Stimulated activated CD4-positive, alpha-beta T cell treated with anti-CD3 and anti-CD28 coated beads, TNF-alpha, amount 100 ng/mL, for 1 hour (primary cell): ENCODE measurements at places on chromosomes 2 and 18.

- DNase-seq: no peak
Observed at GRCh38 chr2:74481961-74482800, 617 bp downstream of the CCDC142 start.

DNA sequence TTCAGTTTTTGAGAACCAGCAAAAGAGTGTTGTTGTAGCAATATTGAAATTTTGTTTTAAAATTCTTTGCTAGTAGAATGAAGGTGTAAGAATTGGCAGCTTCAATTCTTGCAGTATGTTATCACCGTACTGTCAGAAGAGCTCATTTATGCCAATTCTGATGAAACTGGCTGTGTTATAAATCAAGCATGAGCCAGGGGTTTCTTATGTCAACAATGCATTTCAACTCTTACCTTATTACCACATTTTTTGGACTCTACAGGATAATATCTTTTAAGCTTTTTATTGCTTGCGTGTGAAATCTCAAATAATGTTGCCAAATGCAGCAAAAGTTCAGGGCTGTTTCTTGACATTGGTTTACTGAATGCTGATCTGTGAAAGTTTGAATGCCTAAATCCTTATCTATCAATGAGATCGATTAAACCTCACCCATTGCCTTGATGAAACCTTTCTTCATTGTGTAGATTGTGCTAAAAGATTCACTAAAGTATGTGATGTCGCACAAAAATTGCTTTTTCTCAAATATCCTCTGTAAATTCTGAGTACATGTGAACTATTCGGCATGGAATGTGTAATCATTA lies 1389.3 kb upstream of the ZEB2 start:
- DNase-seq: no peak

GRCh38 chr2:117832905-117833613 lies 18.6 kb downstream of the DDX18 start:
- no peak for DNase-seq

DNA sequence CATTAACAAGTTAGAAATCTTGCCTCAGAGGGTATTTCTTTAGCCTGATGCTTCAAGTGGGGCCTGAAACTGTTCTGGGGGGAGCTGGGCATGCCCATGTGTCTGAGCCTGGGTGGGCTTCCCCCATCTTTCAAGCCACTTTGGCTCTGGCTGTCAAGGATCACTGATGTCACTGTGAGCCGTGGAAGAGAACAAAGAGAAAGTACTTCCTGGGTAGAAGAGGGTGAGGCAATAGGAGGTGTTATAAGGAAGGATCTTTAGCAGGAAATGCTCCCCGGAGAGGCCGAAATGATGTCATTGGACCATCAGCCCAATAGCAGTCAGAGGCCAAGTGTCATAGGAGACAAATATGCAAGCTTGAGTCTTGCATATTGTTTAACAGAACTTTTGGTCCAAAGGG lies 228.4 kb upstream of the MEX3C start:
- DNase-seq: no peak

- DNase-seq: no peak
Observed at GRCh38 chr2:230134496-230135129, 65.9 kb upstream of the SLC16A14 start.

DNA sequence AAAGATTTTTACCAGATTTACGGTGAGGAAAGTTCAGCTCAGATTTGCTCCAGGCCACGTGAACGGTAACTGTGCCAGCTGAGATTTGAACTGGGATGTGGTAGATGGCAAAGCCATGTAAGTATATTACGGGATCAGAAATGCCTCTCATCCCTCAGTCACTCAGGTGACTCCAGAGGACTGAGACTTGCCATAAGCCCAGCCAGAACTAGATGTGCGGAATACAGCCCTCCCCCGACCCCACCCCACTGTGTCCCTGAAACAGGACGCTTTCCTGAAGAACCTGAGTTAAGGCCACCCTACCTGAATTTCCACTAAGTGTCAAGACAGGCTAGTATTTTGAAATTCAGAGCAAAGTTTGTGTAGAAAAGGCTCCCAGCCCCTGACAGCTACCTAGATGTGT lies 1.3 kb upstream of the FHL2 start:
- no peak for DNase-seq

DNA sequence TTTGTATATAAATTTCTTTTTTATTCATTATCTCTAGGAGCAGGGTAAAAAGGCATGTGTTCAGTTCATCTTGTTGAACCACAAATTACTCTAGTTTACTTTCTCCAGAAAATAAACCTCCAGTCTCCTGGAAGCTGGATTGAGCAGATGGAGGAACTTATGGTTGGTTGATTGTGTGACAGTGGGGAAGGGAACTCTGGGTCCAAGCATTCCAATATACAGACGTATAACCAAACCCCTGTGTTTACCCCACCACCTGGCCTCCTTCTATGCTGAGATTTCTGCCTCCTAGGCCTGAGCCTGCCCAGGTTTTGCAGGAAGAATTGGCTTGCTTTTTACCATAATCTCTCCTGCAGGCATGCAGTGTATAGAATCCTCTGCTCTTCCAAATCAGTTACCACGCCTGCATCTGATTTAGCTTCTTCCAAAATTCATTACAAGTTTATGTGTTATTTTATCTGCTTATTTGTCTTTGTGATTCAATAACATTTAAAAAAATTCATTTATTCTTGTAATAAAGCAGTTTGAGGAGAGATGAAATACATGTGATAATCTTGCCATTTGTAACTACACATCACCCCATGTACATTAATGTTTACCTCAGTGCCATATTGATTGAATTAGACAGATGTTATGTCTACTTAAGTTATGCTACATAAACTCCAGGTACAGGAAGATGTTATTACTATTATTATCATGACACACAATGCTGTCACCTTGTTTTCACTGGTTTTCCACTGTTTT lies 2.5 kb upstream of the RAB27B start:
- DNase-seq: no peak

- no peak for DNase-seq
Observed at GRCh38 chr18:70390371-70391090, 101.7 kb downstream of the SOCS6 start.

GRCh38 chr2:51662187-51662586 lies 630.3 kb upstream of the NRXN1 start:
- DNase-seq: no peak

- peak; percentile 5 for DNase-seq
Observed at GRCh38 chr18:56727399-56727798, 76.2 kb downstream of the WDR7 start.

DNA sequence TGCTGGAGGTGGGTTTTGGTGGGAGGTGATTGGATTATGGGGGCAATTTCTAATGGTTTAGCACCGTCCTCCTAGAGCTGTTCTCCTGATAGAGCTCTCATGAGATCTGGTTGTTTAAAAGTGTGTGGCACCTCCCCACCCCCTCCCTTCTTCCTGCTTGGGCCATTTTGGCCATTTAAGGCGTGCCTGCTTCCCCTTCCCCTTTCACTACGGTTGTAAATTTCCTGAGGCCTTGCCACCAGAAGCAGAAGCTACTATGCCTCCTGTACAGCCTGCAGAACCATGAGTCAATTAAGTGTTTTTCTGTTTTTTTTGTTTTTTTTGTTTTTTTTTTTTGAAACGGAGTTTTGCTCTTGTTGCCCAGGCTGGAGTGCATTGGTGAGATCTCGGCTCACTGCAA lies 335.7 kb upstream of the HS6ST1 start:
- DNase-seq: no peak

DNA sequence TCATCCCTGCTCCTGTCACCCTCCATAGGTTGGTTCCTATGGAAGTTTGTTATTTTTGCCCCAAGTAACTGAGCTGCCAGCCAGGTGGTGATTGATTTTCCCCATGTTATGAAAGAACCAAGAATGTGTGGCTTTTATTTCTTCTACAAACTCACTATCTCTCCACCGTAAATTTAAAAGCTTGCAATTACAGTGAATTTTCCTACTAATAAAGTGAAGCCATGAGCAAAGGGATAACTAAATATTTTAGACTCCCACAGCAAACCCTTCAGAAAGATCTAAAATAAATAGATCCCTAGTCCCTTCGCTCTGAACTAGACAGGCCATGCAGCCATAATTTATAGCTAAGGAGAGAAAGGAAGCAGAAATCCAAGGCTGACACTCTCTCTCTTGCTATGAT lies 6.2 kb upstream of the KIAA2012 start:
- DNase-seq: no peak

DNA sequence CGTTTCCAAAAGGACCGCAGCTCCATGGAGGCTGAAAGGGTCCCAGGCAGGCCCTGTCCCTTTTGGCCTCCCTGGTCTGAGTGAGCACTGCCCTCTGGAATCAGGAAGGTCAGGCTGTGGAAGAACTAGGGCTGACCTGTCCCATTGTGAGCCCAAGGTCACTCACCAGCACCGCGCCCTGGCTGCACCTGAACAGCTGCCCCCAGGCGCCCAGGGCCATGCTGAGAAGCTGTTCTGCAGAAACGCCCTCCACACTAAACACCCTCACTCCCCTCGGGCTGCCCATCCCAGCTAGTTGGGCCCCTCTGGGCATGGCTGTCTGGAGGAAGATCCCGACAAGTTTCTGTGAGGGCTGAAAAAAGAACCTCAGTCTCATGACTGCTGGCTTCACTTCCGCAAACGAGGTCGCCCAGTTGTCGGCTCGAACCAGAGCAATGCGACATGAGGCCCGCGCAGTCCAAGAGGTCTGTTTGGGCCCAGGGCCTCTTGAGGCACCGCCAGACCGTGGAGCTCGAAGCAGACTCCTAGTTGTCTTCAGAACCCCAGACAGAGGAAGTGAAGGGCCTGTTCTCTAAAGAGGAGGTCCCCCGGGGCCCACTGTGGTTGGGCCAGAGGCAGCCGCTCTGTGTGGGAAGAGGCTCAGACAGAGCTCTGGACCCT lies 64.4 kb downstream of the INPP5D start:
- DNase-seq: no peak

GRCh38 chr2:120239488-120240287 lies 13.0 kb upstream of the RALB start:
- no peak for DNase-seq

- no peak for DNase-seq
Observed at GRCh38 chr2:216497382-216498069, 1.1 kb upstream of the RPL37A start.

- DNase-seq: no peak
Observed at GRCh38 chr2:54603796-54604195, 119.7 kb upstream of the EML6 start.

DNA sequence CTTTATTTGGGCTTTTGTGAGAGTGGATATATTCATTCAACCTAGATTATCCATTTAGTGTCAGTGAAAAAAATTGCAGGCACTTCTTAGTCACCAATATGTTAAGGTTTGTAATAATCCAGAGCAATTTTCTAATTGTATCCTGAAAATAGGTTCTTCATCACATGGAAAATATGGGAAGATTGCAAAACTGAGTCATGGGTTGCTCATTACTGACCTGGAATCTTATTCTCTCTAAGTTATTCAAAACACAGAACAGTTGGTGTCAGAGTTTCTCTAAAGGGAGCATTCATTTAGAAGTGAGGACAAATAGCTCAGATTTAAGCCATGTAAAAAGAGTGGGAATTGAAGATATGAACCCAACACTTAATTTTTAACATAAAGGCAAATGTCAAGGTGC lies 181.3 kb downstream of the IKZF2 start:
- DNase-seq: no peak

DNA sequence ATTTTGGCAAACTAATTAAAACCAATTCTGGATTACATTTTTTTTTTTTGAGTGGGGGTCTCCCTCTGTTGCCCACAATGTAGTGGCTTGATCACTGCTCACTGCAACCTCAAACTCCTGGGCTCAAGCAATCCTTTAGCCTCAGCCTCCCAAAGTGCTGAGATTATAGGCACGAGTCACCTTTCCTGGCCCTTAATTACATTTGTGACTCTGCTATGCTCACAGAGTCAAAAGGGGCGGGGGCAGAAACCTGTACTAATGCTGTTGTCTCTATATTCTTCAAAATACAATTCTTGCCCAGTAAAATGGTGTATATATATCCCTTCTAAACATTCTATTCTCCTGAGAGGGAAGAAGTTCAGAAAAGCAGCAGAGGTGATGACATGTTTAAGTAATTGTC lies 23.2 kb downstream of the PRKD3 start:
- no peak for DNase-seq

- DNase-seq: no peak
Observed at GRCh38 chr18:32271672-32272208, 81.9 kb downstream of the MEP1B start.

- DNase-seq: no peak
Observed at GRCh38 chr2:42793334-42794270, 1.2 kb upstream of the HAAO start.

- no peak for DNase-seq
Observed at GRCh38 chr2:226114436-226114835, 685.2 kb downstream of the IRS1 start.

DNA sequence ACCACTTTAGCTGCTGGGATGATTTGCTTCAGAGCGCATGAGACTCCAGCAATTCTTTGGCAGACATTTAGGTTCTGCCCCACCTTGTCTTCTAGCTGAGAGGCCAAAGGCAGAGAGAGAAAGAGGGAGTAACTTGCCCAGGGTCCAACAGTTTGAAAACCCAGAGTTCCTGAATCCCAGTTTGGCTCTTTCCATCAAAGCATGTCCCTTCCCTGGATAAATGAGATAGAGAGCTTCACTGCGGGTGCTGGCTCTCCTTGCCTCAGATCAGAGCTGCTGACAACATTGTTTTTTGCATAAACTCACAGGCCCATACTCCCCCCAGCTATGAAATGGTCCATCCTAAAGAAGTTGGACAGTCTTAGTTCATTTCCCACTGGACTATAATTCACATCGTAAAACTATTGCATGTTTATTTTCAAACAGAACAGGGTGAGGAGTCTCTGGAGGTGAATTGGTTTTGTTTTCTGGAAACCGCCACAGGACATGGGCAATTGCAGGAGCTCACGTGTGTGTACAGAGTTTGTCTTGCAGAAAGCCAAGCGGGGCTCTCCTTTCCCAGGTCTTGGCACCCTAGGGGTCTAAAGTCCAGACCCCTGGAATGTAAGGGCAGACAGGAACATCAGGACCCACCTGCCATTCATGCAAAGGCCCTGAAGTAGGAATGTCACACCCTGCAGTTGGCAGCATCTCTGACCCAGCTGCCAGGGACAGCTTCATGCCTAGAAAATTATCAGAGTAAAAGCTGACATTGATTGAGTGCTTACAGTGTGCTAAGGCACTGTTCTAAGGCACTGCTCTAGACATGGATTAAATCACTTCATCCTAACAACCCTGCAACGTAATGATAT lies 25.0 kb upstream of the SLC14A2 start:
- DNase-seq: no peak

DNA sequence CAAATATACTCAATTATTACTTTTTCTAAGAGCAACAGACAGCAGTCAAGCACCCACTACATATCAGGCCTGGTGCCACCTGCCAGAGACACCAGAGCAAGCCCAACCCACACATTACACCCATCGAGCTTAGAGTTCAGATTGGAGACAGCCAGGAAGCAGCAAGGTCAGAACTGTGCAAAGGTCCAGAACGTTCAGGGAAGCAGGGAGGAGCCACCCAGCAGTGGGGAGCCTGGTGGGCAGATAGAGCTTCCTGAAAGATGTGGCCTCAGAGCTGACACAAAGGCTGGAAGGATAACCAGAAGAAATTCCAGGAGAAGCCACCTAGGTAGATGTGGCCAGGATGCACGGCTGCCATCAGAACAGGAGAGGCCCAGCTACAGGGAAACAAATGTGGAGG lies 440.5 kb upstream of the ID2 start:
- DNase-seq: no peak

- DNase-seq: no peak
Observed at GRCh38 chr2:11562476-11562875, 28.6 kb downstream of the GREB1 start.
